Germinal center (tissue), 1 donor: ENCODE measurements at places on chromosomes 13 and 19.

GRCh38 chr13:28257305-28257704 is 119.0 kb downstream of the PAN3 start:
- DNase-seq = no peak

DNA sequence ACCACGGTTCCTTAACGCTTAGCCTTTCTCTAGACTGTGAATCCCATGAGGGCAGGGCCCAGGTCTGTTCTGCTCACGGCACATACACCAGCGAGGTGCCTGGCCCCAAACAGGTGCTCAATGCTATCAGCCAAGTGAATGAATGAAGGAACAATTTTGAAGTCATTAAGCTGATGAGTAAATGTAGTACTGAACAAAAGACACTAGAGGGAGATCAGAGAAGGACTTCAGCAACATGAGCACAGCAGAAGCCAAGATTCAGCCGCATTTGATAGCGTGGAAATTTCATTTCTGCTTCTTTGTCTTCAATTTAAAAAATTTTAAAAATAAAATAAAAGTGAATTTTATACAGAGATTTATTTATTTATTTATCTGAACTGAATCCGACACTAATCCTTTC is 20.1 kb upstream of the MYO16 start:
- no peak for DNase-seq

DNA sequence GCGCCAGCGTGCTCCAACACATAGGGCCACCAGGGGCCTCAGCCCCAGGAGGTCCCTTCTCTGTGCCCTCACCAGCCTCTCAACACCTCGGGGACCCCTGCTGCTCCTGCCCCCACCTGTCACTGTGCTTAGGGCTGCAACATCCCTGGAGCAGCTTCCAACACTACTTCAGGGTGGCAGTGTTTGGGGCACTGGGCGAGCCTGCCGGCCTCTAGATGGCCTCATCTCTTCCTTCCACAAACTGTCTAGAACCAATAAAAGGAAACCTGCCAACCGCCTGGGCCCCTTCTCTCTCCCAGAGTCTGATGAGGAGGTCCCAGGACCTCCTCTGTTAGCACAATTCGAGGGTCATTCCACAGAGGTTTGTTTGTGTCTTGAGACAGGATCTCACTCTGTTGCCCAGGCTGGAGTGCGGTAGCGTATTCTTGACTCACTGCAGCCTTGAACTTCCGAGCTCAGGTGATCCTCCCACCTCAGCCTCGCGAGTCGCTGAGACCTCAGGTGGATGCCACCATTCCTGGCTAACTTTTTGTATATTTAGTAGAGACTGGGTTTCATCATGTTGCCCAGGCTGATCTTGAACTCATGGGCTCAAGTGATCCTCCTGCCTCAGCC is 10.1 kb upstream of the SHD start:
- DNase-seq = no peak

- no peak for DNase-seq
These were observed 614.4 kb upstream of the PCDH9 start for GRCh38 chr13:67844574-67844973.

- peak; percentile 63 for DNase-seq
These were observed 142.2 kb downstream of the SIPA1L3 start for GRCh38 chr19:38049105-38049649.
